Fibroblast of lung (primary cell): ENCODE measurements at places on chromosomes 7 and 10. TPM values are rescaled to one million over a fixed set of nuclear protein-coding genes. Genes with fewer than 3 reads are reported as not detected.

Gene PDK4
- 2.8 and 3.1 TPM in 2 replicates for total RNA-seq

Gene CSTF2T
- 14.9 and 20.0 TPM in 2 replicates for total RNA-seq

Gene PDE1C
- 23.4 and 27.6 TPM in 2 replicates for total RNA-seq

Gene CREB5
- 3.1 and 28.4 TPM in 2 replicates for total RNA-seq

GRCh38 chr10:132118366-132118765, 52.6 kb downstream of the JAKMIP3 start:
- DNase-seq = no peak

DNA sequence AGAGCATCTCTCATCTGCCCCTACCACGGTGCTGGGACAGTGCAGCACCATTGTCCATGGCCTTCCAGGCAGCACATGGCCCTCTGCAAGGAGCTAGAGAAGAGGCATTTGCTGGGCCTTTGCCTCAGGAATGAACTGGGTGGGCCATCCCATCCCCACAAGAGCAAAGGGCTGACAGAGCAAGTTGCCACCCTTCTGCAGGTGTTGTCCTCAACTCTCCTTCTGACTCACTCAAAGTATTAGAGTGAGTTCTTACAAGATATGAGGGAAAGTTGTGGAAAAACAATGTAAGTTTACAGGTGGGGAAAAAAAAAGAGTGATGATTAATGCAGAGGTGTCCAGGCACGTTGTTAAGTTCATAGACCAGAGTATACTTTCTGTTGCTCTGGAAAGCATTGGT, 261.2 kb downstream of the SKIDA1 start:
- no peak for DNase-seq

DNA sequence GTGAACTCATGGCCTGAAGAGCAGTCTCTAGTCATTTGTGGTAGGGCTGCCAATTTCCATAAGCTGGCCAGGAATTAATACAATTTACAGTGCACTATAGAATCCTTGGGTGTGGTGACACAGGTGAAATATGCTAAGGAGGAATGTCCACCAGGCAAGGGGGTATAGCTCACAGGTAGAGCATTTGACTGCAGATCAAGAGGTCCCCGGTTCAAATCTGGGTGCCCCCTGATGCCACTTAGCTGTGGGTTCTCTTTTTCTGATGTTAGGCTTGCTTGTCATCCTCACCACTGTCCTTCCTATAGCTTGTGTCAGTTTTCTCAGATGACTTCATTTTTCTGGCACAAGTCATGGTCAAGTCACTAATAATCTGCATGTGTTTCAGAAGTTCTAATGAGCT, 108.7 kb downstream of the ZNF467 start:
- no peak for DNase-seq

GRCh38 chr10:3872712-3873329, 87.8 kb upstream of the KLF6 start:
- no peak for DNase-seq

DNA sequence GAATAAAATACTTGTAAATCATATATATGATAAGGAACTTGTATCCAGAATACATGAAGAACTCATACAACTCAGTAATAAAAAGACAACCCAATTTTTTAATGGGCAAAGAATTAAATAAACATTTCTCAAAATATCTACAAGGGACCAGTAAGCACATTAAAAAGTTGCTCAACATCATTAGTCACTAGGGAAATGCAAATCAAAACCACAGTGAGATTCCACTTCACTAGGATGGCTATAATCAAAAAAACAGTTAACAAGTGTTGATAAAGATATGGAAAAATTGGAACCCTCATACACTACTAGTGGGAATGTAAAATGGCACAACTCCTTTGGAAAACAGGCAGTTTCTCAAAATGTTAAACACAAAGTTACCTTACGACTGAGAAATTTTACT, 40.3 kb upstream of the YAE1 start:
- peak; percentile 49 for DNase-seq

DNA sequence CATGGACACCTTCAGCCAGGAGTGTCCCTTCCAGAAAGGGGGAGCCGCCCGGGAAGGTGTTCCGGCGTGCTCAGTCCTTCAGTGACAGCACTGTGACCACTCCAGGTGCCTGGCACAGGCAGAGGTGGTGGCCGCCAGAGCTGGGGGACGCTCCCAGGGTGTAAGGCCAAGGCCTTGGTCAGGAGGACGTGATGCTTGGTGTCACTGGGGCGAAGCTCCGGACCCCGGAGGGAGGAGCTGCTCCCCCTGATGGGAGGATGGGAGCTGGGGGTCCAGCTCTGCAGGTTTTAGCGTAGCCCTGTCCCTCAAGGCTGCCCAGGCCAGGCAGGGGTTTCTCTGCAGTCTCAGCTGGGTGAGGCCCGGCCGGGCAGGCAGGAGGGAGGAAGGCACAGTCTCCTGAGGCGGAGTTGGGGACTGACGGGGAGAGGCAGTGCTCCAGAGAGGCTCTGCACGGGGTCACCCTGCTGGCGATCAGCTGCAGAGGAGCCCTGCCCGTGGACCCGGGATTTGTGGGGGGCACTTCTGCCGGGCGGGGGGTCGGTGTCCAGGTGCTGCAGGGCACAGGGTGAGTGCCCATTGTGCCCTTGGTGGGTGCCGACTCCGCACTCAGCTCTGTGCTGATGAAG, 56.5 kb upstream of the DNAJB6 start:
- DNase-seq = no peak

GRCh38 chr7:50456371-50457123, 6.4 kb upstream of the FIGNL1 start:
- DNase-seq = no peak

GRCh38 chr7:98990356-98990755, 112.0 kb downstream of the TRRAP start:
- DNase-seq = no peak

DNA sequence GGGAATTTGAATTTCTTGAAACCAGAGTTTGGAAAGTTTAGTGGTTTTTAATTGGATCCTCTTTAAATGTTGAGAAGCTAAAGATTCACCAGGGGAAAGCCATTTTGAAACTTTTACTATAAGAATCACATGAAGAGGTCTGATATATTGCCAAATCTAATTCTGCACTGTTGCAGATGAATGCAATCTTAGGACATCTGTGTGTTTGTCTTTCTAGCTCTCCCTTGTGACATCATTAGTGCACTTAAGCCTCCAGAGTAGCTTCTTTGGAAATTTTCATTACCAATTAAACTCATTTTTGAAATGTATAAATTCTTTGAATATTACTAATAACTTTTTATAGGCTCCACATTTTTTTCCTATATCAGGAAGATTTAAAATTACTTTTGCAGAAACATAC, 160.2 kb downstream of the BICC1 start:
- no peak for DNase-seq

DNA sequence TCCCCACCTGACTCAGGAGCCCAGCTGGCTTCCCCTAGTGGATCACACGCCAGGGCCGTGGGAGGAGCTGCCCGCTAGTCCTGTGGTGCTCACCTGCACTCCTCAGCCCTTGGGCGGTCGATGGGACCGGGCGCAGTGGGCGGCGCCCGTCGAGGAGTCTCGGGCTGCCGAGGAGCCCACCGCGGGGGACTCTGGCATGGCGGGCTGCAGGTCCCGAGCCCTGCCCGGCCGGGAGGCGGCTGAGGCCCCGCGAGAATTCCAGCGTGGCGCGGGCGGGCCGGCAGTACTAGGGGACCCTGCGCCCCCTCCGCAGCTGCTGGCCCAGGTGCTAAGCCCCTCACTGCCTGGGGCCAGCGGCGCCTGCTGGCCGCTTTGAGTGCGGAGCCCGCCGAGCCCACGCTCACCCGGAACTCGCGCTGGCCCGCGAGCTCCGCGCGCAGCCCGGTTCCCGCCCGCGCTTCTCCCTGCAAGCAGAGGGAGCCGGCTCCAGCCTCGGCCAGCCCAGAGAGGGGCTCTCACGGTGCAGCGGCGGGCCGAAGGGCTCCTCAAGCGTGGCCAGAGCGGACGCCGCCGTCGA, 367.9 kb downstream of the TYW1 start:
- DNase-seq = no peak

DNA sequence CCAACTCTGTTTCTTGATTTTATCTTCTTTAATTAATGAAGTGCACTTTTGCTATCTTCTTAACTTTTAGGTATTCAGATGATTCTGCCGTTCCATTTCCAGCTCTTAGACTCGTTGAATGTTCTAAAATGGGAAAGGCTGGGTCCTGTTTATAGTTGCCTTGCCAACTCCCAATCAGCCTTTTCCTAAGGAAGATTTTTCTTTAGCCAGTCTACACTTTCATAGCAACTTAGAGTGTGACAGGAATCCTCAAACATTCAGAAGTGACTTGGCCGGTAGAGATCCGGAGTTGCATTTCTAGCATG, 23.0 kb upstream of the TRIL start:
- no peak for DNase-seq

- DNase-seq = peak; percentile 88
These were observed 150.4 kb downstream of the MAD1L1 start for GRCh38 chr7:2082139-2082998.
